ENCODE measurements at places on chromosomes 1 and 21.
A peak's percentile ranks its signal among the peaks of the same experiment; 100 is the strongest.

DNA sequence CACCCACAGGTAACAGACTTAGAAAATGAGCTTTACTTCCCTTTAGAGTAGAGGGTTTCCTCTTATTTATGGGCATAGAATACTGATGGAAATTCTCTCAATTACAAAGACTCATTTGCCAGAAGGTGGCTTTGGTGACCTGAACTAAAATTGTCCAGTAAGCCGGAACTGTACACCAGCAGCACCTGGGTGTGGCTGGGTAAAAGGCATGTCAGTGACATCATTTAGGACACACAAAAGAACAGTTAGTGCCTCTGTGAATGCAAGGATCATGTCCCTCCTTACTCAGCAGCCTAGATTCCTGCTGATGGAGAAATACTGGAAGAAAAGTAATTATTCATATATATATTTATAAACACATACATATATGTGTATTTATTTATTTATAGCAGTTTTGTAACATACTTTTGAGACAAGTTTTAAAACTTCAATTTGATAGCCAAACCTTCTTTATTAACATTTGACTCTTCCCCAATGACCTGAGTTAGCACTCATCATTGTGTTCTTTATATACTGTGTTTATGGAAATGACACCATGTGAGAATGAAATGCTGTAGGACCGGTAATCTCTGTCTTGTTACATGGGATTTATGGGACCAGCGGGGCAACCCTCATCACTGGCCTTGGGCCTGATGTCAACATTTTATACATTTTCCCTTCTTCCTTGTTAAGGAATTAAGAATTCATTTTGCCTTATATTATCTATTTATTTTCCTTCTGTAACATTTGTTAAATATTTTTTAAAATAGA lies 274.4 kb downstream of the BRINP2 start:
- DNase-seq: no peak

DNA sequence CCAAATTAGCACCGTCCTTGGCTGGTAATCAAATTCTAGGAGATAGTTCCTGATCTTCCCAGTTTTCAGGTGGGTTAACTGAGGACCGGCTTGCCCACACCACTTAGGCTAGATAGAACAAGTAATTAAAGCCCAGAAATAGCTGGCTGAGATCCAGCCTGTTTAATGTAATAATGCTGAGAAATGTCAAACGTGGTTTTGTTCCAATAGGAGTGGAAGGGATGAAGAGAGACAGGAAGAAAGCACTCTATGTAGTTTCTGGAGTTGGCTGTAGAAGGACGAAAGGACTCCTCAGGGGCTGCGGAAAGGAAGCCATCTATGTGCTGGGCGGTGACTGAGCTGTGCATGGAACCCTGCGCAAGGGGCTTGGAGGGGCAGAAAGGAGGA lies 18.6 kb downstream of the NAV1 start:
- peak; percentile 69 for DNase-seq

GRCh38 chr1:158126425-158126824 lies 54.3 kb upstream of the CD1D start:
- no peak for DNase-seq

- DNase-seq: no peak
Observed at GRCh38 chr1:17393230-17393629, 21.2 kb downstream of the PADI6 start.

DNA sequence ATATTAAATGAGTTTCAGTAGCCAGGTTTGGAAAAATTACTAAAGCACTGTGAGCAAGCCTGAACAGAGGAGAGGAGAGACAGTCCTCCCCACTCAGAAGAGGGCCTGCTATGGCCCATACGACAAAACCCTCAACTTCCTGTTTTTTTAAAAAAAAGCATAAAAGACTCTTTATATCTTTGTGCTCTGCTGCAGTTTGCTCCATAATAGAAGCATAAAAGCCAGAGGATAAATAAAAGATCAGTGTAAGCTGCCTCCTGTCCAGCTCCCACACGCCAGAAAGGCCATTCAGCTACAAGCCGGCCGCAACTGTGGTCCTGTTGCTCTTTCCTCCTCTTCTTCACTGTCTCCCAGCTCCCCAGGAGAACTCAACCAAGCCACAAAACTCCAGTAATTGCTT lies 37.8 kb downstream of the NID1 start:
- no peak for DNase-seq

- DNase-seq: peak; percentile 88
Observed at GRCh38 chr1:201025571-201026002, 2.1 kb upstream of the KIF21B start.

GRCh38 chr1:210262897-210263272 lies 30.3 kb downstream of the SERTAD4 start:
- DNase-seq: peak; percentile 76

- DNase-seq: peak; percentile 99
Observed at GRCh38 chr1:164748253-164748899, 189.4 kb downstream of the PBX1 start.

GRCh38 chr1:100543640-100544039 lies 5.7 kb downstream of the GPR88 start:
- DNase-seq: no peak
